Lower lobe of right lung (tissue), 2 donors: ENCODE measurements at places on chromosomes 7 and 10. TPM values are rescaled to one million over a fixed set of nuclear protein-coding genes. Genes with fewer than 3 reads are reported as not detected.

DNA sequence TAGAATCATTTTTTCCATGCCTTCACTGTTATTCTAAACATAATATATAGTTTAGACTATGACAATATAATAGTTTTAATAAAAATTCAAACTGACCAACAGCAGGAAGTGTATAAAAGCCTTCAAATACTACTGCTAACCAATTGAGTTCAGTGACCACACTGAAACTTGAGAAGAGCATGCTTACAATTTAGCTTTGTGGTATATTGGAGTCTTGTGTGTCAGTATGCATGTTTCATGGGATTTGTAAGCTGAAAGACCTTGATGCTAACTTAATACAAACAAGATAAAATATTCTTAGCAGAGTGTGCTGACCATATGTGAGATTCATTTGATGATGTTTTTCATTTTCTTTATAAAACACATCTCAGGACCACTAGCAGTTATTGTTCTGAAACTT, 395.5 kb downstream of the SUGCT start:
- DNase-seq = no peak
- H3K36me3 ChIP-seq = no peaks in the 10 kb centered on the region
- no peaks in the 10 kb centered on the region for H3K27me3 ChIP-seq
- H3K4me3 ChIP-seq = no peak overlapping the region
- H3K27ac ChIP-seq = no peak overlapping the region
- no peaks in the 10 kb centered on the region for H3K4me1 ChIP-seq

ATG9B gene
- 0.38 TPM for total RNA-seq

SPDYE6 gene
- total RNA-seq = not detected

GPR26 gene
- not detected for total RNA-seq

DNA sequence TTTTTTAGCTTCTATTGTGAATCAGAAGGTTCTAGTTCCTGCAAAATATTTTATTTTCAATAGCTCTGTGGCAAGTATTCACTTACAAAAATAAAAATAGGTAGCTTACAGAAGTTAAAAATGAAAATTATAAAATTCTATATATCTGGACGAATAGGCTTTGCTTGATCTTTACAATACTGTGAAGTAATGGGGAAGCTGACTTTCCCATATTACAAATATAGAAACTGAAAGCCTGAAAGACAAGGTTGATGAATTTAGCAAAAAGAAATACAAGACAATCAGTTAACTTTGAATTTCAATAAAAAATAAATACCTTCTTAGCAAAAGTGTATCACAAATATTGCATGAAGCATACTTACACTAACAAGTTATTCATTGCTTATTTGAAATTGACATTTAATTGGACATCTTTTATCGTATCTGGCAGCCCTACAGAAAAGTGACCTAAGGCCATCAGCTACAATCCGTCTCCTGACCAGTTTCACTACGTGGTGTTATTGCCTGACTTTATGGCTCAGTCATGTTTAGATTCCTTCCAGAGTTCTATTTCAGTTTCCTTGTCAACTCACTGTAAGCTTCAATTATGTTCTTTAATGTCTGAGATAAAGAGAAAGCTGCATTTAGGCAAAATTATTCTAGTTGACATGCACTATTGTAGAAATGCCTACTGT, 310.5 kb upstream of the HGF start:
- no peak for DNase-seq
- H3K27ac ChIP-seq = no peak overlapping the region
- no peaks in the 10 kb centered on the region for H3K36me3 ChIP-seq
- no peaks in the 10 kb centered on the region for H3K27me3 ChIP-seq
- no peak overlapping the region for H3K4me3 ChIP-seq

DNA sequence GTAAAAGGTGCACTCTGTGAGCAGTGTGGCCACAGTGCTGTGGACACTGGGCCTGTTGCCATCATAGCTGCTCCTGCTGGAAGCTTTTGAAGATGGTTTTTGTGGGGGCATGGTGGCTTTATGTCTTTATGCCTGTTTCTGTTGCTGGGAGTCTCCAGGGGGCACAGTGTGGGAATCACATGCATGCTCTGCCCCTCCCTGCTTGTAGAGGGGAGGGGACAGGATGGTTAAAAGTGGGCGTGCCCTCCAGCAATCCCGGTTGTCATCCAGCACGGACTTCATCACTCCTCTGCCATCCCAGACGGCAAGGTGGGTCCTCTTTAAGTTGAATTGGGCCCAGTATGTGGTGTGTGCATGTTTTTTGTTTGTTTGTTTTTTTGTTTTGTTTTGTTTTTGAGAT, 20.2 kb downstream of the OGDH start:
- no peaks in the 10 kb centered on the region for H3K27me3 ChIP-seq
- H3K36me3 ChIP-seq = peaks cover 30% of the 10 kb centered on the region
- no peak for DNase-seq
- H3K27ac ChIP-seq = no peak overlapping the region

GRCh38 chr10:100468978-100469377, 6.2 kb downstream of the WNT8B start:
- H3K27me3 ChIP-seq = no peaks in the 10 kb centered on the region
- H3K27ac ChIP-seq = no peak overlapping the region
- no peaks in the 10 kb centered on the region for H3K36me3 ChIP-seq
- H3K4me3 ChIP-seq = no peak overlapping the region
- no peak for DNase-seq
- no peaks in the 10 kb centered on the region for H3K4me1 ChIP-seq

GRCh38 chr10:72079356-72079755, 9.0 kb downstream of the SPOCK2 start:
- no peaks in the 10 kb centered on the region for H3K27me3 ChIP-seq
- DNase-seq = no peak
- peaks cover 7% of the 10 kb centered on the region for H3K4me1 ChIP-seq
- no peaks in the 10 kb centered on the region for H3K36me3 ChIP-seq
- peak overlapping the region; percentile 44 for H3K27ac ChIP-seq

DNA sequence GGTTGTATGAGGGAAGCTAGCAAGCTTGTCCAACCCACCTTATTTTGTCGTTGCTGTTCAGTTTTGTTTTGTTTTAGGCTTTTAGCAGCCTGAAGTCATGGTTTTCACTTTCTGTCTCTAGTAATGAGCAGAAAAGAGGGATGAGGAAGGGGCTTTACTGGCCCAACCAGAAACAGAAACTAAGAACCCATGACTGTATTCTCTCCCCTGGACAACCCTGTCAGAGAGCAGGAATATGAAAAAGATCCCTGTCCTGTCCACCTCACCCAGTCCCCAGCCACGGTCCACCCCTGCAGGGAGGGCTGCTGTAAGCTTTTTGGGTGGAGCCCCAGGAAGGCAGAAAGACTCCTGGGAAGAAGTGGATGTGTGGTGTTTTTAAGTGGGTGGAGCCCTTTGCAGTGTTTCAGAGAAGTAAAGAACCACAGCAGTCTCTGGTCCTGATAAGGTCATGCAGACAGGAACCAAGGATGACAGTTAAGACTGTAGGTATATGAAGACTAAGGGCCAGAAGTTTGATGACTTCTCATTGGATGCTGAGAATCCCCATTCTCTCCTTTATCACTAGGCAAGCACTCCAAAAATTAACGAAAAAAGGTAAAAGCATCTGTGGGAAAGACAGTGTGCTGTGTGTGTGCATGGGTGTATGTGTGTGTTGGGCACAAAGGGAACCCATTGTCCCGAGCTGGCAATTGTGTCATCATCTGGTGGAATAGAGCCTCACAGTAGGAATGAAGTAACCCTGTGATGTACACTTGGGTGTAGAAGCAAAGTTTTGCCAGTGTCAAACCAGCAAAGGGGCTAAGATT, 13.8 kb downstream of the MRPL32 start:
- H3K4me3 ChIP-seq = no peak overlapping the region
- no peak for DNase-seq
- H3K36me3 ChIP-seq = no peaks in the 10 kb centered on the region
- H3K27me3 ChIP-seq = no peaks in the 10 kb centered on the region
- H3K27ac ChIP-seq = no peak overlapping the region

HOXA6 gene
- total RNA-seq = 4.6 TPM

OR2A25 gene
- not detected for total RNA-seq

OR9A2 gene
- not detected for total RNA-seq

HMX3 gene
- total RNA-seq = not detected

GRCh38 chr10:1180071-1180730, 124.0 kb downstream of the WDR37 start:
- peak; percentile 26 for DNase-seq
- H3K27ac ChIP-seq = no peak overlapping the region
- peaks cover 8% of the 10 kb centered on the region for H3K27me3 ChIP-seq
- H3K4me1 ChIP-seq = no peaks in the 10 kb centered on the region
- H3K36me3 ChIP-seq = no peaks in the 10 kb centered on the region

DNA sequence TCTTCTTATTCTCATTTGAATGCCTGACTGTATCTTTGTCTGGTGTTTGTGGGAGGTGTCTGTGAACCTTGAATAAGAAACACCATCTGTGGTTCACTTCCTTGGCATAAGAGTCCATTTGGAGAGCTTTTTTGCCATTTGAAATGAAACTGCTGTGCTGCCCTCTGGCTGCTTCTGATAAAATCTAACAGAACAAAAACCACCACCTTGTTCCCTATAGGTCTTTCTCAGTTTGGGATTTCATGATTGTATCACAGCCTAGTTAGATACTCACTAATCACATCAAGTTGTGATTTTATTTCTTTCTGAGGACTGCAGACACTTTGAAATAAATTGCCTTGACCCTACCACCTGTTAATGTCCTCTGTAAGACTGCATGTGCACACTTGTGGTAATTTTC, 102.7 kb upstream of the FAM13C start:
- no peaks in the 10 kb centered on the region for H3K4me1 ChIP-seq
- no peaks in the 10 kb centered on the region for H3K27me3 ChIP-seq
- no peak overlapping the region for H3K27ac ChIP-seq
- no peak overlapping the region for H3K4me3 ChIP-seq
- no peak for DNase-seq

GPR37 gene
- total RNA-seq = 0.59 TPM

TBXAS1 gene
- 92.6 TPM for total RNA-seq

GRCh38 chr10:114831186-114831867, 9.7 kb downstream of the FHIP2A start:
- no peak overlapping the region for H3K4me3 ChIP-seq
- peaks cover 47% of the 10 kb centered on the region for H3K36me3 ChIP-seq
- no peak overlapping the region for H3K27ac ChIP-seq
- peaks cover 6% of the 10 kb centered on the region for H3K4me1 ChIP-seq
- no peak for DNase-seq

- H3K4me1 ChIP-seq = peaks cover 41% of the 10 kb centered on the region
- H3K27ac ChIP-seq = peak overlapping the region; percentile 90
- peak; percentile 57 for DNase-seq
- H3K36me3 ChIP-seq = no peaks in the 10 kb centered on the region
- peaks cover 5% of the 10 kb centered on the region for H3K27me3 ChIP-seq
Measured at GRCh38 chr10:110495731-110496552, 1.8 kb upstream of the DUSP5 start.

IQUB gene
- total RNA-seq = 3.2 TPM

DNA sequence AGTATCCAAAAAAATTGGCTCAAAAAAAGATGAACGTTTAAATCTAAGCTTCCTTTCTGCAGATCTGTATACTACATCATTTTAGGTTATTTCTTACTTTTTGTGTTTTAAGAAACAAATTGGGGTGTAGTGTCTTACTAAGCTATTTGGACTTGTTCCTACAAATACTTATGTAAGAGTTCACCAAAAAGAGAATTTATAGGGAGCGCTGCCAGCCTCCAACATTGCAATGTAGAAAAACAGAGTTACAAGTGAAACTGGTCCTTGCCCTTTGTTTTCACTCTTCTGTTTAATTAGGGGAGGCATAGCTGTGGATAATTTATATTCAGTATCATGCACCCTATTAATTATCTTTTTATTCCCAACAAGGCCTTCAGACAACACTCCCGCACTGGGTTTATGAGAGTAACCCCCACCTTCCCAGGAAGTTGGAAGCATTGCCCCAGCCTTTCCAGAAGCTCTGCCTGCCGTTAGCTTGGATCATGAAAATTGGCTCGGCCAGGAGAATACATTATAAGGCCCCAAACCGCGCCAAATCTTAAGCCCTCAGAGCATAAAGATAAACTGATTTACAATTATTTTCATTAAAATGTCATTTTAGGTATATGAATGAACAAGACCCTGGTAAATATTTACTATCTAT, 261.8 kb upstream of the KLF6 start:
- no peaks in the 10 kb centered on the region for H3K27me3 ChIP-seq
- DNase-seq = no peak
- peaks cover 10% of the 10 kb centered on the region for H3K4me1 ChIP-seq
- H3K27ac ChIP-seq = no peak overlapping the region

VIPR2 gene
- 0.80 TPM for total RNA-seq

DNA sequence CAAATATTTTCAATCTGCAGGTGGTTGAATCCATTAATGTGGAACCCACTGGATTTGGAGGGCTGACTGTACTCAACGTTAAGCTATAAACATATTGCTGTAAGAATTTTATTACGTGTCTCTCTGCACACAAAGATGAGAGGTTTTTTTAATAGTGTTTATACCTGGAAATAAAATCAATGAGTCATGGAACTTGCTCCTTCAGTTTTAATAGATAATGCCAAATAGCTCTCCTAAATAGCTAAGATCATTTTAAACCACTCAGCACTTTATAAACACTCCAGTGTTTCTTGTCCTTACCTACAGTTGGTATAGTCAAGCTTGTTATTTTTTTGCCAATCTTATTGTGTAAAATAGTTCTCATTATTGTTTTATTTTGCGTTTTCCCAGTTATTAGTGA, 455.6 kb upstream of the FZD8 start:
- DNase-seq = no peak
- no peaks in the 10 kb centered on the region for H3K27me3 ChIP-seq
- no peak overlapping the region for H3K27ac ChIP-seq
- no peak overlapping the region for H3K4me3 ChIP-seq

GRCh38 chr7:124398937-124399552, 366.2 kb upstream of the TMEM229A start:
- H3K27ac ChIP-seq = no peak overlapping the region
- no peak for DNase-seq
- H3K27me3 ChIP-seq = no peaks in the 10 kb centered on the region
- no peak overlapping the region for H3K4me3 ChIP-seq
- H3K4me1 ChIP-seq = no peaks in the 10 kb centered on the region
- no peaks in the 10 kb centered on the region for H3K36me3 ChIP-seq

NUTM2E gene
- not detected for total RNA-seq

SLC13A1 gene
- not detected for total RNA-seq

OR2A5 gene
- total RNA-seq = not detected

DNA sequence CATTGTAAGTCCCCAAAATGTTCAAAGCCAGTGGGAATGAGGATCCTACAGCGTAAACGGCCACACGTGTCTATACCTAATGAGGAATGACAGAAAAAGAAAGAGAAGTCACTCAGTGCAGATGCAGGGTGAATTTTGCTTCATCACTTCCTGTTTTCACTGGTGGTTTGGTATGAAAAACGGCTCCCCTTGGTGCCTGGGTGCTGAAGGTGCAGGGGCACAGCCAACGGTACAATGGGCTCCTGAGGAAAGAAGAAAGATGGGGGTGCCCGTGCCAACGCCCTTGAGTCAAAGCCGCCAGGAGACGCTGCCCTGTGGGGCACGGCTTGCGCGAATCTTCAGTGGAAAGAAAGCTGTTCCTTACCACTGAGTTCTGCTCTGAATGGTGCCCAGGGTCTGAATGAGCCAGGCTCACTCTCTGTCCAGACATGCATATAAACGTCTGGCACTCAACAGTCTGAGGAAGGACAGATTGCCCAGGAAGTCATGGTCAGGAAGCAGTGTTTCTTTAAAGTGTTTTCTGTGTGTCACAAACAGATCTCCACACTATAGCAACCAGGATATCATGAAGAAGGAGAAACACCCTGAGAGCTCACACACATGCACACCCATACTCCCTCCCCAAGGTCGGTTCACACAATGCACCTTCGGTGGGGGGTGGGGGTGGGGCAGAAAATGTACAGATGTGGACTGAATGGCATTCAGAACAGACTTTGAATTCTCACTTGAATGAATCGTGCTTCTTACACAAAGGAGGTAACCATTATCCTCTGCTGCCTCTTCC, 105.8 kb downstream of the ELMO1 start:
- peak overlapping the region; percentile 45 for H3K4me3 ChIP-seq
- no peaks in the 10 kb centered on the region for H3K36me3 ChIP-seq
- H3K4me1 ChIP-seq = peaks cover 38% of the 10 kb centered on the region
- H3K27ac ChIP-seq = peak overlapping the region; percentile 78
